Bronchial smooth muscle cell (primary cell): ENCODE measurements at places on chromosomes 2 and 18. TPM values are rescaled to one million over a fixed set of nuclear protein-coding genes. Genes with fewer than 3 reads are reported as not detected.

The EHBP1 gene
- 178 and 184 TPM in 2 replicates for total RNA-seq

The ICOS gene
- not detected in 2 replicates for total RNA-seq

The ALPI gene
- not detected in 2 replicates for total RNA-seq

The TET3 gene
- total RNA-seq, result 1.7 and 2.8 TPM in 2 replicates

The EN1 gene
- under 0.01 TPM in 1 of 2 replicates, not detected in the other for total RNA-seq

The RFTN2 gene
- total RNA-seq, result 3.6 and 15.1 TPM in 2 replicates

The SPC25 gene
- 1.1 and 1.4 TPM in 2 replicates for total RNA-seq

The MYCN gene
- not detected in 2 replicates for total RNA-seq

The MATN3 gene
- 0.77 and 1.6 TPM in 2 replicates for total RNA-seq

The TDRD15 gene
- total RNA-seq, result not detected in 2 replicates

The VIL1 gene
- not detected in 2 replicates for total RNA-seq

The PJVK gene
- total RNA-seq, result 3.3 and 3.4 TPM in 2 replicates

The FBXO15 gene
- 0.79 and 2.1 TPM in 2 replicates for total RNA-seq

The POTEF gene
- not detected in 2 replicates for total RNA-seq

The VWC2L gene
- under 0.01 TPM in 1 of 2 replicates, not detected in the other for total RNA-seq

The INPP5D gene
- total RNA-seq, result 0.86 and 1.3 TPM in 2 replicates

The GALNT13 gene
- total RNA-seq, result under 0.01 TPM in 1 of 2 replicates, not detected in the other

The POTEJ gene
- not detected in 2 replicates for total RNA-seq

The REG1B gene
- not detected in 2 replicates for total RNA-seq

The UPP2 gene
- 0.09 TPM in 1 of 2 replicates, not detected in the other for total RNA-seq

The ZNF892 gene
- 4.2 and 4.4 TPM in 2 replicates for total RNA-seq

The INO80C gene
- 2.1 and 4.4 TPM in 2 replicates for total RNA-seq

The TRAF3IP1 gene
- total RNA-seq, result 9.9 and 11.5 TPM in 2 replicates

The TMEM178A gene
- total RNA-seq, result 0.69 and 2.7 TPM in 2 replicates

The EVX2 gene
- not detected in 2 replicates for total RNA-seq

The SLC66A2 gene
- total RNA-seq, result 35.8 and 48.9 TPM in 2 replicates

The CCDC141 gene
- total RNA-seq, result 0.32 TPM in 1 of 2 replicates, not detected in the other

The ALKAL2 gene
- total RNA-seq, result not detected in 2 replicates

The IKZF2 gene
- 4.0 and 8.8 TPM in 2 replicates for total RNA-seq

The GAREM2 gene
- 0.26 and 0.47 TPM in 2 replicates for total RNA-seq

The CDH20 gene
- under 0.01 TPM in 1 of 2 replicates, not detected in the other for total RNA-seq

The NR4A2 gene
- 0.09 and 0.32 TPM in 2 replicates for total RNA-seq

The HOXD3 gene
- total RNA-seq, result not detected in 2 replicates

The CHST9 gene
- not detected in 2 replicates for total RNA-seq

The SLC9A2 gene
- under 0.01 TPM in 1 of 2 replicates, not detected in the other for total RNA-seq

The KIAA2012 gene
- total RNA-seq, result not detected in 2 replicates

The TMEM18 gene
- total RNA-seq, result 9.8 and 16.1 TPM in 2 replicates

The DNAJC10 gene
- total RNA-seq, result 70.1 and 75.6 TPM in 2 replicates

The ATL2 gene
- 45.7 and 55.0 TPM in 2 replicates for total RNA-seq

The CNPPD1 gene
- total RNA-seq, result 24.7 and 27.0 TPM in 2 replicates

The NAGK gene
- 70.6 and 106 TPM in 2 replicates for total RNA-seq

The AGPS gene
- 16.4 and 18.9 TPM in 2 replicates for total RNA-seq

The MSTN gene
- total RNA-seq, result 0.09 and 0.16 TPM in 2 replicates

The DLGAP1 gene
- total RNA-seq, result 0.32 and 0.34 TPM in 2 replicates

The SP3 gene
- 77.9 and 83.8 TPM in 2 replicates for total RNA-seq

The CDCA7 gene
- total RNA-seq, result 0.95 and 2.3 TPM in 2 replicates

The IL1B gene
- 0.63 TPM in 1 of 2 replicates, not detected in the other for total RNA-seq

The RAMP1 gene
- 2.7 and 7.6 TPM in 2 replicates for total RNA-seq

The TRIM54 gene
- 0.09 TPM in 1 of 2 replicates, not detected in the other for total RNA-seq

The FRZB gene
- total RNA-seq, result 0.17 and 0.32 TPM in 2 replicates

The CYP27A1 gene
- total RNA-seq, result 26.2 and 36.0 TPM in 2 replicates

The C2orf81 gene
- 0.79 and 1.4 TPM in 2 replicates for total RNA-seq
